Stimulated activated naive B cell treated with anti-CD40 and anti-IgM and Interleukin-4, amounts not matched to agents 10 μg/mL and 1 μg/mL and 100 μg/mL, for 72 hours (primary cell): ENCODE measurements at places on chromosomes 1 and 21.

DNA sequence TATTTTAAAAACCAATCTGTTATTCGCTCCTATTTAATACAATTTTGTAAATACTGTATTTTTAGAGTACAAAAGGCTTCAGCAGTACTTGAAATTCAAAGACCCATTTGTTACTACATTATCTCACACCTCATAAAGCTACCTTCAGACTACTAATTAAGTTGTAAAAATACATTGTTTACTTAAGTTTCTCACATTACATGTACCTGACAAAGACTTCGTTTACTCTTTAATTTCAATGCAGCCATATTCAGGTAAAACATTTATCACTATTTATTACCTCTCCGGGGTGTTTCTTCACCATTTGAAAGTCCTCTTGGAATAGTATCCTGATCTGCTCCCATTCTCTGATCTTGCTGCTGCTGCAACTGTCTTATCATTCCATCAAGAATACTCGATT, 55.2 kb downstream of the BRWD1 start:
- H3K4me3 ChIP-seq: no peak overlapping the region
- H3K27ac ChIP-seq: no peak overlapping the region
- no peaks in the 10 kb centered on the region for H3K4me1 ChIP-seq
- peaks cover 22% of the 10 kb centered on the region for H3K36me3 ChIP-seq

DNA sequence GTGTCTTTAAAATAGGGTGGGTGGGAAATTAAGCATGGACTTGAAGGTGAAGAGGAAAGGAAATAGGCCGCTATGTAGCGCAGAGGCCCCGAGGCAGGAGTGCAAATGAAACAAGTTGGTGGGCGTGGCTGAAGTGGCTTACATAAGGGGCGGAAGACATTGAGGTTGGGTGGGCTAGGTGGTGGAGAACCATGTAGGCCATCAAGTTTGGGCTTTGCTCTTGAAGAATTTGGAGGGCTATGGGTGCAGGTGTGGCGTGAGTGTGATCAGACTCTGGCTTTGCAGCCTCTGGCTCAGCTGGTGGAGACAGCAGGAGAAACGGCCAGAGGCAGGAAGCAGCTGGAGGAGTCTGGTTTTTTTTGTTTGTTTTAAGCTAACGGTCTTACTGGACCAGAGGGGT, 6.7 kb downstream of the SLFNL1 start:
- no peak overlapping the region for H3K27ac ChIP-seq
- no peak overlapping the region for H3K4me3 ChIP-seq
- no peaks in the 10 kb centered on the region for H3K27me3 ChIP-seq

DNA sequence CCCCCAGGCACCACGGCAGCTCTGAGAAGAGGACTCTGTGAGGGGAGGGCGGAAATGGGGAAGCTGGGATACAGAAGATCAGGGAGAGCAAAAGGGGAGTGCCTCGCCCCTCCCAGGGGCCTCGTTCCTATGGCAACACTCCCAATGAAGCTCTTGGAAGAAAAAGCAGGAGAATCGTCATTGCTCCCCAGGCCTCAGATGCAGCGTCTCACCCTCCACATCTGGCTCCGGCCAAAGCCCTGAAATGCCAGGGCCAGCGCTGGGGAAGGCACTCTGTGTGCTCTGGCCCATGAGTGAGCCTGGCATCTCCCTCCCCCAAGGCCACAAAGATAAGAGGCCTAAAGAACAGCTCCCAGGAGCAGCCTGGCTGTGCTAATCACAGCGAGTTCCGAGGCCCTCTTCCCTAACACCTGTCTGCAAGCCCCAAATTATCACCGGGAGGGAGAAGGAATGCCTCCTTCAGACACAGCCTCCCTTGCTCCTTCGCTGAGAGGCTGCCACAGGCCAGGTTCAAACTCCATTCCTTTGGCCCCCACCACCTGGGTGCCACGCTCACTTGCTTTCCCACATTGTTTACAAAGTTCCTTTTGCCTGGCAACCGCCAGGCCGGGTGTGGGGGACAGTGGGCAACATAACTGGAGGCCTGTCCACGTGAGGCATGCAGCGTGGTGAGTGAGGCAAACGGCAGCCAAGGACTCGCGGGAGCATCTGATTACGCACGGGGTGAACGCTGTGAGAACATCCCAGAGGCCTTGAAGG, 27.8 kb downstream of the ECE1 start:
- H3K36me3 ChIP-seq: peaks cover 67% of the 10 kb centered on the region
- peak overlapping the region; percentile 87 for H3K27ac ChIP-seq
- no peaks in the 10 kb centered on the region for H3K27me3 ChIP-seq
- peaks cover 56% of the 10 kb centered on the region for H3K4me1 ChIP-seq
- peak overlapping the region; percentile 40 for H3K4me3 ChIP-seq

GRCh38 chr1:54109129-54110090, 43.4 kb downstream of the CDCP2 start:
- H3K4me1 ChIP-seq: no peaks in the 10 kb centered on the region
- H3K27me3 ChIP-seq: no peaks in the 10 kb centered on the region
- H3K4me3 ChIP-seq: no peak overlapping the region
- no peak for DNase-seq

GRCh38 chr1:172969611-172970010, 81.1 kb downstream of the TNFSF18 start:
- no peaks in the 10 kb centered on the region for H3K27me3 ChIP-seq
- DNase-seq: no peak
- peaks cover 7% of the 10 kb centered on the region for H3K4me1 ChIP-seq
- no peaks in the 10 kb centered on the region for H3K36me3 ChIP-seq
- H3K27ac ChIP-seq: no peak overlapping the region
- no peak overlapping the region for H3K4me3 ChIP-seq

GRCh38 chr1:202591515-202591914, 118.7 kb downstream of the SYT2 start:
- H3K4me3 ChIP-seq: no peak overlapping the region
- peak overlapping the region; percentile 71 for H3K27ac ChIP-seq
- H3K36me3 ChIP-seq: peaks cover 18% of the 10 kb centered on the region

- H3K36me3 ChIP-seq: no peaks in the 10 kb centered on the region
- H3K27me3 ChIP-seq: peaks cover 19% of the 10 kb centered on the region
- DNase-seq: no peak
- no peak overlapping the region for H3K4me3 ChIP-seq
- no peaks in the 10 kb centered on the region for H3K4me1 ChIP-seq
These were observed 150.3 kb downstream of the DMRTA2 start for GRCh38 chr1:50272912-50273311.

DNA sequence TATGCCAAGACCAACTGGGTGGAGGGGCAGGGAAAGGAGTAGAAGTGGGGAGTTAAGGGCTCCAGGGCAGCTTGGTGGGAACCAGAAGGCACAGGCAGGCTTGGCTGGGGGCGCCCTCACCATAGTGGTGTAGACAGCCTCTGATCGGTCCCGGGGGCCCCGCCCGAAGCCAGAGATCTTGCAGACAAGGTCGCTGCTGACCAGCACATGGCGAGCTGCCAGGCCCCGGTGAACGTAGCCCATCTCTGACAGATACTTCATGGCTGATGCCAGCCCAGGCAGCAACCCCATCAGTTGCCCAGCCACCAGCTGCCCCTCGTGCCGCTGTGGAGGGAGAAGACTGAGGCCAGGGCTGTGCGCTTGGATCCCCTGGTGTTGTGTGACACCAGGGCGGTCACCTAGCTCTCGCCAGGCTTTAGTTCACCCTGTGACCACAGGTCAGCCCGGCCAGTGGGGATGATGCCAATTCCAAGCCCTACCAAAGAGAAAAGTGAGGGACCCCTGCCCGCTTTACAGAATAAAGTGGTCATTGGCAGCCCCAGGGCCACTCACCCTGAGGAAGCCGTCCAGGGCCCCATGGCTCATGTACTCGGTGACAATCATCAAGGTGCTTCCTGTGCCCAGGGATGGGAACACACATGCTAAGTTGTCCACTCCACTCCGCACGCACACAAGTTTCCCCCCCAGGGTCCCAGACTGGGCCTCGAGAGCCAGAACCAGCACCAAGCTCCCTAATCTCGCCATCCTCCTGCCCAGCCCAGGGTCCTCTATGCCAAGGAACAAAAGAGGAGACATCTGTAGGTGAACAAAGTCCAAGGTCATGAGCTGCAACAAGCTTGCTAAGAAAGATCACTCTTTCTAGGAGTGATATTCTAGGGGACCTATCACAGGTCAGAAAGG, 28.2 kb downstream of the CDCA8 start:
- no peak overlapping the region for H3K27ac ChIP-seq
- H3K27me3 ChIP-seq: peaks cover 18% of the 10 kb centered on the region
- H3K4me1 ChIP-seq: no peaks in the 10 kb centered on the region
- no peak overlapping the region for H3K4me3 ChIP-seq
- no peaks in the 10 kb centered on the region for H3K36me3 ChIP-seq

DNA sequence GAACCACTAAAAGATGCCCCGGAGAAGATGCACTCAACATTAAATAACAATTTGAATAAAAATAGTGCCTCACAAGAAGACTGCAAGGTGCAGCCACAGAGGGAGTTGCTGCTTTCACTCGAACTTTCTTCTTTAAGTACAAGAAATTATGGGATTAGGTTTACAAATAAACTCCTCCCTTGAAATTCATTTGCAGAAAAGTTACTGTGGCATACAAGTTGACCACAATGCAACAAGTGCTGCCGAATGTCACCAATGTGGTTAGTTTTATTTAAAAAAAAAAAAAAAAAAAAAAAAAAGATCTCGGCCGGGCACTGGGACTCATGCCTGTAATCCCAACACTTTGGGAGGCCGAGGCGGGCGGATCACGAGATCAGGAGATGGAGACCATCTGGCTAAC, 76.8 kb upstream of the RAB4A start:
- peaks cover 3% of the 10 kb centered on the region for H3K27me3 ChIP-seq
- H3K36me3 ChIP-seq: no peaks in the 10 kb centered on the region
- H3K4me1 ChIP-seq: no peaks in the 10 kb centered on the region
- no peak overlapping the region for H3K4me3 ChIP-seq

DNA sequence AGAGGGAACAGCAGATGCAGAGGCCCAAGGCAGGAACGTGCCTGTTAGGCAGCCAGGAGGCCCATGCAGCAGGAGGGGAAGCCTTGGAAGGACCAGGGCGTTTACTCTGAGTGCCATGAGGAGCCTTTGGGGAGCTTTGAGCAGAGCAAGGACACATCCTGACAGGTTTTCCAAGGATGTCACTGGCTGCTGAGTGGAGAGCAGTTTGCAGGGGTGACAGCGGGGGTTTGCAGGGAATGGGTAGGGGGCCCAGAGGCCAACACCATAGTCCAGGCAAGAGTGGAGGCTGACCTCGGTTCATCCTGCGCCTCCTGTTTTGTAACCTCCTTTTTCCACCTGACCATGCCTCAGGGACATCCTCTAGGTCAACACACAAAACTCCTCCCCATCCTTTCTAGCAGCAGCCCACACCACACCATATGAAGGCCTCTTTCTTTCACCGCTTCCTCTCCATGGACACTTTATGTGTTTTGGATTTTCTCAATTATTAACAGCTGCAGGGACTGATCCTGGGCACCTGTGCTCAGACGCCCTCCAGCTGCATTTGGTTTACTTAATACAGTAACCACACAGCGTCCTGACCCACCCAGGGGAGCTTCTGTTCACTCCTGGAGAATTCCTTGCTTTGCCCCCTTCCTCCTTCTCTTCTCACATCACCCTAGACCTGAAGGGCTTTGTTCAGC, 528.5 kb downstream of the MATN1 start:
- peaks cover 27% of the 10 kb centered on the region for H3K27me3 ChIP-seq

GRCh38 chr1:116881879-116882520, 27.7 kb upstream of the PTGFRN start:
- DNase-seq: no peak
- H3K36me3 ChIP-seq: no peaks in the 10 kb centered on the region
- no peak overlapping the region for H3K27ac ChIP-seq
- no peaks in the 10 kb centered on the region for H3K27me3 ChIP-seq
- no peaks in the 10 kb centered on the region for H3K4me1 ChIP-seq

- H3K27ac ChIP-seq: no peak overlapping the region
- no peak overlapping the region for H3K4me3 ChIP-seq
- DNase-seq: no peak
These were observed 20.1 kb downstream of the OSBPL9 start for GRCh38 chr1:51636764-51637522.

DNA sequence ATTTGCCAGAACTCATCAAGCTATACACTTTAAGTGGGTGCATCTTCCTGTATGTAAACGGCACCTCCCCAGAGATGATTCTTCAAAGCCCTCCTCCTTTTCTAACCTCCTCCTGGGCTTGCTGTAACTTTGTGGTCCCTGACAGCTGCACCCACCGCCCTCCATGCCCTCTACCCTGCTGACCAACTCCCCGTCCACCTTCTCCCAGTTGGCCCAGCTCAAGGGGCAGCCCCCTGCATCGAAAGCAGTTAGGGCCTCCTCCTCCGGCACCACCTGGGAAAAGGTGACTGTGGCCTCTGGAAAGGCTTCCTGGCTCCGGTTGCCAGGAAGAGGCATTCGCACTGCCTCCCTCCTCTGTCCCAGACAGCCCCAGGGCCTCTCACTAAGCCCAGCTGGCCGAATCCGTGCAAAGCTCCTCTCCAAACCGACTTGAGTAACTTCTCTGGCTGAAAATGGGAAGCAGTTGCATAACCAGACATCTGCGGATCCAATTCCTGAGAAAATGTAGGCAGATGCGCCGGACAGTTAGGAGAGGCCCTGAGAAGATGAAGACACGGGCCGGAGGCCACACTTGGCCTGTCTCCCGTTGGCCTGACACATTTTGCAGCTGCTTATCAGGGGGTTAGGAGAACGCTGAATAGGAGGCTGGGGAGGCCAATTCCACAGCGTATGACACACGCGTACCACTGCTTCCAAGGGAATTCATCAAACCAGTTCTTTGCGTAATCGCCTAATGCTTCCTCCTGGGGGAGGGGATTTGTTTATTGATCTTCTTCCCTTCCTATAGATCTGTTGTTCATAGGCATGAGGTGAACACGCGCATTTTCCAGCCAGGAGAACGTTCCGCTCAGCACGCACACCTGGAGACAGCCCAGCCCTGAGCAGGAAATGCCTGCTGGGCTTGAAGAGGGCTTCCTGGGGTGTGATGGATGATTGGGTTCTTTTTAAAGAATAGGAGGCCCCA, 48.7 kb upstream of the COL6A2 start:
- DNase-seq: no peak
- H3K36me3 ChIP-seq: no peaks in the 10 kb centered on the region
- no peak overlapping the region for H3K4me3 ChIP-seq
- no peak overlapping the region for H3K27ac ChIP-seq

GRCh38 chr1:41622402-41622801, 137.9 kb upstream of the EDN2 start:
- peaks cover 61% of the 10 kb centered on the region for H3K4me1 ChIP-seq
- no peak for DNase-seq
- peaks cover 83% of the 10 kb centered on the region for H3K36me3 ChIP-seq
- peak overlapping the region; percentile 96 for H3K27ac ChIP-seq

- H3K4me1 ChIP-seq: peaks cover 39% of the 10 kb centered on the region
- peak; percentile 89 for DNase-seq
- H3K36me3 ChIP-seq: peaks cover 76% of the 10 kb centered on the region
- H3K27me3 ChIP-seq: no peaks in the 10 kb centered on the region
These were observed 5.1 kb downstream of the ZC3H12A start for GRCh38 chr1:37479255-37480124.

- H3K27ac ChIP-seq: no peak overlapping the region
- no peak for DNase-seq
- no peaks in the 10 kb centered on the region for H3K36me3 ChIP-seq
- no peaks in the 10 kb centered on the region for H3K27me3 ChIP-seq
These were observed 463.5 kb downstream of the LMO4 start for GRCh38 chr1:87791931-87792740.

DNA sequence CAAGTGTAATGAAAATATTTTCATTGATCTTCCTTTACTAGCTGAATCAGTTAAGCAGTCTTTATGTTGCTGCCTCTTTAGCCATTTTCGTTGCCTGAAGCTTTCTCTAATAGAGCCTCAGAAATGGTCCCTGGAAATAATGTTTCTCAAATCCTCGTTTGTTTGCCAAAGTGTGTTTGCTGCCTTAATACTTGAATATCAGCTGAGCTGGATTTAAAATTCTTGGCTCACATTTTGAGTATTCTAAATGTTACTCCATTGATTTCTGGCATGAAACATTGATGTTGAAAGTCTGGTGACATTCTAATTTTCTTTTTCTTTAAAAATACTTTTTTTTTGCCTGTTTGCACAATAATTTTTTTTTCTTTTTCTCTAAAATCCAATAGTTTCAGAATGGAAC, 84.6 kb upstream of the SERBP1 start:
- no peaks in the 10 kb centered on the region for H3K36me3 ChIP-seq
- no peak overlapping the region for H3K4me3 ChIP-seq
- DNase-seq: no peak
- H3K4me1 ChIP-seq: no peaks in the 10 kb centered on the region
- H3K27me3 ChIP-seq: no peaks in the 10 kb centered on the region
